Fibroblast of gingiva (primary cell): ENCODE measurements at places on chromosomes 6 and 20.
A peak's percentile ranks its signal among the peaks of the same experiment; 100 is the strongest.

- no peak for DNase-seq
Measured at GRCh38 chr20:53215166-53215565, 243.0 kb downstream of the TSHZ2 start.

- no peak for DNase-seq
Measured at GRCh38 chr20:20210943-20211273, 157.0 kb upstream of the INSM1 start.

- DNase-seq, result no peak
Measured at GRCh38 chr20:51206032-51206662, 183.2 kb upstream of the KCNG1 start.

DNA sequence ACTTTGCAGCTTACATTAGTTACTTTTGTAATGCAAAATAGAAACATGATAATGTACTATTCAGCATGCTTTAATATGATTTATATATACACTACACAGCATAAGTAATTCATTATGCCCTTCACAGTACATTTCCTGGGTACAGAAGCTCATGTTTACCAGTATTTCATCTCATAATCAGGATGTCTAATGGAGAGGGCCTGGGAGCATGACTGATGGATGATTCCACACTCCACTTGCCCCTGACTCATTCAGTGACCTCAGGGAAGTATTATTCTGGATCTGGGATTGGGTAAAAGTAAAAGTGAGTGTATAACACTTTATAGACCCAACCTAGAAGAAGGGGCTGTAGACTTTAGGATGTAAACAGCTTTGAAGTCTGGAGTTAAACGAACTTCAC lies 31.4 kb upstream of the BACH2 start:
- DNase-seq, result no peak

DNA sequence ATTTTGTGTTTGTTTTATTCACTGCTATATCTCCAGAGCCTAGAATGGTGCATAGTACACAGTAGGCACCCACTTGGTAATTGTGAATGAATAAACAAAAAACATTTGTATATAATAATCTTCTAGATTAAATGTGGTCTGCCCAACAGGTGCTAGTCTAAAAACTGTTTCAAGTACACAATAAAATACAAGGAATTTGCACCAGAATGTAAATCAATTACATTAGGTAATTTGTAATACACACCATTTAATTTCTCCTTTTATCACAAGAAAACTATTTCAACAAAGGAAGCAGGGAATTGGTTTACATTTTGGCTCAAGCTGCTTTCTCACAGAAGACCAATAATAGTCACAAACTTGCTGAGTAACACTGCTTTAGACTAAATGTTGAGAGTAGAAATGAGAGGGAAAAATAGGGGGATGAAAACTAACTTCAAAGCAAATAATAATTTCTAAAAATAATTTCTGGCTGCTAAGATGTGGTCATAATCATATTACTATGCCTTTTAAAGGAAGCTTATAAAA lies 22.1 kb downstream of the RUNX2 start:
- peak; percentile 42 for DNase-seq

GRCh38 chr20:10312111-10312510 lies 93.5 kb downstream of the SNAP25 start:
- peak; percentile 79 for DNase-seq

DNA sequence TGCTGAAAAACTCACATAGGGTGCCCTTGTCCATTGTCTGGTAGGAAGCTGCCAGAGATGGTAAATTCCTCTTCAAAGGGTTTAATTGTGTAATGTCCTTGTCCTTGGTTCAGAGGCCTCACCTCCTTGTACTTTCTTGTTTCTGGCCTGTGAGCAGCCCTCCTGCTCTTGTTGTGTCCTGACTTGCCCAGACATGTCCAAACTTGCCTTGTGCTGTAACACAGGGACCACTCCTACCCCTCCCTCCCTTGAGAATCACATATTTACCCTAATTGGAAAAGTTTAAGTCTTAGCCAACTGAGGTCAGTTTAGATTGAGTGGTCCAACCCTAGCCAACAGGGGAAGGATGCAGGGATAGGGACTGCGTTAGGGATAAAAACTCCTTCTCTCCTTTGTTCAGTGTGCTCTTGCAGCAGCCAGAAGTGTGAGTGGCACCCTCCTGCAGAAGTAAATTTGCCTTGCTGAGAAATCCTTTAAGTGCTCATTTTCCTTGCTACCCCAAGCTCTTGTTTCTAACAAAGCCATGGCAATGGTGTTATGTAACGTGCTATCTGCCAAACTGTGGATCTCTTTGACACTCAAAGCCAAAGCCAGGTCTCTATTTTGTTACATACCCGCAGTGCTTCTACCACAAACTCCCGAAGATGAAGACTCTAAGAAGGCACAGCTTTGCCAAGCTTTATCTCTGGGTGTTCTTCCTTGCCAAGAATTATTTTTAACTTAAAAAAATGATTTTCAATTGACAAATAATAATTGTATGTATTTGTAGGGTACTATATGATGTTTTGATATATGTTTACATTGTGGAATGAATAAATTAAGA lies 414.5 kb downstream of the ESR1 start:
- DNase-seq, result no peak
